ENCODE measurements at places on chromosomes 2 and 18.

- no peak overlapping the region for H3K27ac ChIP-seq
- no peak overlapping the region for H3K4me3 ChIP-seq
- H3K4me1 ChIP-seq, result no peaks in the 10 kb centered on the region
- no peaks in the 10 kb centered on the region for H3K36me3 ChIP-seq
Measured at GRCh38 chr2:182115258-182115657, 129.6 kb downstream of the PPP1R1C start.

DNA sequence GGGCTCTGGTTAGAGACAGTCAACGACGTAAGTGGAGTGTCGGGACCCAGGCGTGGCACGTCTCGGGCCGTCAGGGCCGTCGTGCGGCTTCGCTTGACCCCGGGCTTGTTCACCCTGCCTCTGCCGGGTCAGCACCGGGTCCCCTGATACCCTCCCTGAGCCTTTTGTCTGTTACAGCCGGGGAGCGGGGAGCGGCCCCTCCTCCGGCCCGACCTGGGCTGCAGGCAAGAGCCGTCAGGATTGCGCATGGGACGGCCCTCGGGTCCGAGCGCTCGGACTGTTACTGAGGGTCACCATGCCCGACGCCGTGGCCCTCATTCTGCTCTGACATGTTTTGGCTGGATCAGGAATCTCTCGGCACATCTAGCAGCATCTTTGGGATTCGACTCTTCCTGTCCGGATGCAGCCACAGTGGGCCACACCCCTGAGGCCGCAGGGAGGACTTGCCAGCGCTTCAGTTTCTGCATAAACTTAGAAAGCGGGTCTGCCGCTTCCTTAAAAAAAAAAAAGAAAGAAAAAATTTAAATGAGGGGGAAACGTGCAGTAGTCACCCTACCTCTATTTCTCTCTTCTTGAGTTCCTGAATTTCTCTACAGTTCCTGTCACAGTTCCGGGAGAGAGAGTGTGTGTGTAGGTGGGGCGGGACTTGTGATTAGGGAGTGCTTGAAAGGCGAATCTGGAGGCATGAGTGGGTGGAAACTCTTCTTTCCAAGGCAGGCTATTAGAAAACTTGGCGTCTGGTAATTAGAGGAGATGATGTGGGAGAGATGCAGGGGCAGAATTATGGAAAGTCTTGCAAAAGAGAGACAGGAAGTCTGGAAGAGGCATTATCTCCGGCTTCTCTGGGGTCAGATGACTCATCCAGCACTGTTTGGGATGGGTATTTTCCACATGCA is 909 bp downstream of the TMEM87B start:
- peak; percentile 89 for DNase-seq
- H3K27me3 ChIP-seq, result no peaks in the 10 kb centered on the region
- H3K4me1 ChIP-seq, result no peaks in the 10 kb centered on the region
- H3K27ac ChIP-seq, result peak overlapping the region; percentile 91
- H3K4me3 ChIP-seq, result peak overlapping the region; percentile 98
- peaks cover 6% of the 10 kb centered on the region for H3K36me3 ChIP-seq

DNA sequence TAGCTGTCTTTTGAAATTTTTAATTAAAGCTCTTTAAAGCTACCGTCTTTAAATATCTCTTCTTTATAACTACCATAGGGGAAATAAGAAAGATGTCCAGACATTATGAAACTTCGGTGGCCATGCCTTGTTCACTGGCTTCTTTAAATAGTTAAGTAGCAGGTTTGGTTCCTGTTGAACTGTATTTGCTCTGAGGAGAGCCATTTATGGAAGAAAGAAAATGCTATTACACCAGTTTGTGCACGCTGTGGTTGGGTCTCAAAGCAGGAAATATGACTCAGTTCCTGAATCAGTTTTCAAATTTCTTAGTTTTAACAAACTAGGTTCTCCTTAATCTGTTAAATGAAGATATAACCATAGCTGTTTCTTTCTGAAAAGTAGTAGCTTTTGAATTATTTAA is 12.2 kb downstream of the ARPC2 start:
- H3K4me3 ChIP-seq, result peak overlapping the region; percentile 3
- peaks cover 39% of the 10 kb centered on the region for H3K4me1 ChIP-seq
- peak overlapping the region; percentile 84 for H3K27ac ChIP-seq

DNA sequence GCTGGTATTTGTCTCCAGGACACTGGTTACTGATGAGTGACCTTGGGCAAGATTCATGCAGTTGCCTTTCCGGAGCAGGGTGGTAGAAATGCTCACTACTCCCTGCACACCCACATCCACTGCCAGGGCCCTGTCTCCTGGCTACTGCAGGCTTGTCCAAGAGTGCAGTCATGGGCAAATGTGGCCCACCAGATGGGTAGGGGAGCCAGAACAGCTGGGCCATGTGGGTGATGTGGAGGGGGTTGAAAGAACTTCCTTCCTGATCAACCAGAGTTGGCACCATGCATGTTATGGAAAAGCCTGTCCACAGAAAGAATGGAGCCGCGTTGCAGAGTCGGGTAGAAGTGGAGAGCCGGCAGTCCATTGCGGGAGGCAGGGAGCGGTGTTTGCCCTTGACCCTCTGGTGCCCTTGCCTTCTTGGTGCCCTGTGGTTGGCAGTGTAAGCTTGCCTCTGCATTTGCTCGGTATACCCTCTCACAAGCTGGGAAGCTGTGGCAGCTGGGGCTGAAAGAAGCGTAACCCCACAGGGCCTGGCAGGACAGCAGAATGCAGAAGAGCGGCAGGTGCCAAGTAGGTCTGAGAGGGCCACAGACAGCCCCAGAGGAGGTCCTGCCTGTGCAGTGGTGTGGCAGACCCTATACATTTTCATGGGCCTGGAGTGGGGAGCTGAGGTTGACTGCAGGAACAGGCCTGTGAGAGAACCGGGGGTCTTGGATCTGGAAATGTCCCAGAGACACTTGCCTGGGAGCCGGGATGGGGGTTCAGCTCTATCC is 253.2 kb downstream of the TFCP2L1 start:
- no peak overlapping the region for H3K27ac ChIP-seq
- no peak for DNase-seq
- H3K4me1 ChIP-seq, result no peaks in the 10 kb centered on the region
- no peaks in the 10 kb centered on the region for H3K36me3 ChIP-seq
- H3K27me3 ChIP-seq, result no peaks in the 10 kb centered on the region

- H3K36me3 ChIP-seq, result no peaks in the 10 kb centered on the region
- no peak for DNase-seq
- no peaks in the 10 kb centered on the region for H3K27me3 ChIP-seq
- H3K4me3 ChIP-seq, result no peak overlapping the region
Measured at GRCh38 chr2:146189541-146189940, 1655.3 kb upstream of the ACVR2A start.

GRCh38 chr18:54217624-54218023 is 6.8 kb downstream of the MBD2 start:
- no peak overlapping the region for H3K4me3 ChIP-seq
- DNase-seq, result no peak
- no peaks in the 10 kb centered on the region for H3K4me1 ChIP-seq

- H3K27me3 ChIP-seq, result no peaks in the 10 kb centered on the region
- H3K4me1 ChIP-seq, result peaks cover 60% of the 10 kb centered on the region
- DNase-seq, result no peak
Measured at GRCh38 chr2:42905341-42906110, 113.1 kb upstream of the HAAO start.

Data from ascending aorta (tissue), 2 donors.